Right renal cortex interstitium (tissue), 3 donors: ENCODE measurements at places on chromosomes 5 and 9. TPM values are rescaled to one million over a fixed set of nuclear protein-coding genes. Genes with fewer than 3 reads are reported as not detected.

The MCC gene
- 27.5 TPM for polyA plus RNA-seq

- no peak for DNase-seq
Observed at GRCh38 chr5:160486573-160486972, 64.9 kb downstream of the PTTG1 start.

DNA sequence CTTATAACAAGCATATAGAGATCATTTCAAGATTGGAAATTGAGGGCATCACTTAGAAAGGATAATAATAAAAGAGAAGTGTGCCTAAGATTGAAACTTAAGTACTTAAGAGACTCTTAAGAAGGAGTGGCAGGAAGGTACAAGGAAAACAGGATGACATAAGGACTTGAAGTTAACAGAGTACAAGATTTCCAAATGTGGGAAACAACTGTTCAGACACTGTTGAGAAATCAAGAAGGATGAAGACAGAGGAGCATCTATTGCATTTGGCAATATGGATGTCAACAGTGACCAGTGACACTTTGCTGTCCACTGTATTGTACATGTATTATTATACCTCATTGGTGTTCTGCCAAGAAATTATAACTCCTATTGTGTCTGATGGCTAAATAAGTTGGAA lies 157.8 kb upstream of the PTGER4 start:
- no peak for DNase-seq

- no peak for DNase-seq
Observed at GRCh38 chr9:96021551-96022444, 146.3 kb downstream of the ERCC6L2 start.

GRCh38 chr5:30926218-30926617 lies 267.3 kb upstream of the CDH6 start:
- DNase-seq, result no peak

DNA sequence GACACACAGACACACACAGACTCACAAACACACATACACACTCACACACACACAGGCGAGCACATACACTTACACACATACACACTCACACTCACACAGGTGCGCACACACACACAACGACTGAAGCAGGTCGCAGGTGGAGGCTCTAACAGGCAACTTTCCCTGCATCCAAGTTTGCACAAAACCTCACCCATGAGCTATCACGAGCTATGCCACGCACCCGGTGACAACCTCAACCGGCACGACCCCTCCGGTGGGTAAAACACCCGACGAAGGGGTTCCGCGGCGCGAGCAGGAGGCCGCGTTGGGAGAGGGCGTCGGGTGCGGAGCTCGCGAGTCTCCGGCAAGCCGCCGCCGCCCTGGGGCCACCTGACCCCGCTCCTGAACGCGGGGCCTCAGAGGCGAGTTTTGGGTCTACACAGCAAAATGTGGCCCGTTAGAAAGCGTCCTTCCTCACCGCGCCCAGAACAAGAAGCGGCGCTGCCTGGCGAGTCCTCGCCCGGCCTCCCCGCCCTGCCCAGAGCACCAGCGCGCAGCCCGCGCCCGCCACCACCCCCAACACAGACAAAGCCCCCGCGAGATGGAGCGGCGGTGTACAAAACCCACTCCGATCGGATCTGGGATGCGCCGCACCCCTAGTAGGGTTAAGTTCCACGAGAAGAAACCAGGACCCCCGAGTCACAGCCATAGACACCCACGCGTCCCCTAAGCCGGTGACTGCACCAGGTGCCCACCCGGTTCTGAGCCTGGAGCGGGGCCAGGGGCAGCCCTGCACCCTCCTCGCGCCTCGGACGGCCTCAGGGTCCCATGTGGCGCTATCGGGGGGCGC lies 665 bp downstream of the SLC6A3 start:
- DNase-seq, result no peak

GRCh38 chr5:141913560-141914198 lies 10.0 kb upstream of the DELE1 start:
- no peak for DNase-seq

DNA sequence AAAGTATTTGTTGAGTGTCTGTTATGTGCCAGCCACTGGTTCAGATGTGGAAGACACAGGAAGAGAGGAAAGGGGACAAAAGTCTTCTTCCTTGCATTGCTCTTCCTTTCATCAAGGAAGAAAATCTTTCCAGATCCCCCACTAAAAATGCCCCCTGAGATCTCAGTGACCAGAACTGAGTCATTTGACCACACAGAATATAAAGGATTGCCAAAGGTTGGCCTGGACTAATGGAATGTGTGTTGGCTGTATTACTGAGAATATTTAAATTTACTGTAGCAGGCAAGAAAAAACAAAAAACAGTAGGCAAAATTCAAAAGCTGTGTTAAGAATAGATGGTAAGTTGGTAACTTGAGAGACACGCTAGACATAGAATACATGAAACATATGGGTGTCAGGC lies 10.0 kb upstream of the SEPTIN8 start:
- no peak for DNase-seq

GRCh38 chr5:135680713-135681112 lies 101.9 kb upstream of the CXCL14 start:
- DNase-seq, result no peak
